Type B pancreatic cell (in vitro differentiated cells): ENCODE measurements at places on chromosomes 2 and 18.

DNA sequence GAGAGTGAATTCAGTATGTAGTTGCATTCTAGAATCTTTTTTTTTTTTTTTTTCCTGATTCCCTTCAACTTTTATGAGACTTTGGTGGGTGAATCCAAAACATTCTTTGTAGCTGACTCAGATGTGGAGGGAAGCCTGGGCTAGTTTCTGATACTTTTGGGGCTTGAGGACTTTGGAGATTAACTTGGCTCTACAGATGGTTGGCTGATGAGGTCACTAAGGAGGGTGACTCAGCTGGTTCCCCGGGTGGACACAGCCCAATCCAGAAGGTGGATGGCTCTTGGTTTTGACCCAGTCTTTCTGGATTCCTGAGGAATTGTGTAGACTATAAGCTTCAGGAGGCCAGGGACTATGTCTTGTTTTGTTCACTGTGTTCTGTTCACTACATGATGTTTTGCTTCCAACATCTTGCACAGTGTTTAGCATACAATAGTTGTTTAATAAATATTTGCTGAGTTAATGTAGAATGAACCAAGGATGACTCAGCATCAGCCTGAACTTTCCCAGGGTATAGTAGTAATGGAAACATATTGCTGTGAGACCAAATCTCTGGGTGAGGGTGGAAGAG is 30.5 kb downstream of the LAMA3 start:
- H3K4me1 ChIP-seq, result peaks cover 12% of the 10 kb centered on the region
- H3K27me3 ChIP-seq, result peaks cover 11% of the 10 kb centered on the region
- peaks cover 3% of the 10 kb centered on the region for H3K36me3 ChIP-seq
- H3K27ac ChIP-seq, result peak overlapping the region; percentile 60
- no peak overlapping the region for H3K4me3 ChIP-seq

- DNase-seq, result no peak
- peaks cover 9% of the 10 kb centered on the region for H3K36me3 ChIP-seq
- no peak overlapping the region for H3K4me3 ChIP-seq
- peak overlapping the region; percentile 27 for H3K27ac ChIP-seq
- no peaks in the 10 kb centered on the region for H3K27me3 ChIP-seq
- H3K4me1 ChIP-seq, result peaks cover 6% of the 10 kb centered on the region
Observed at GRCh38 chr2:42602876-42603219, 34.4 kb downstream of the MTA3 start.

DNA sequence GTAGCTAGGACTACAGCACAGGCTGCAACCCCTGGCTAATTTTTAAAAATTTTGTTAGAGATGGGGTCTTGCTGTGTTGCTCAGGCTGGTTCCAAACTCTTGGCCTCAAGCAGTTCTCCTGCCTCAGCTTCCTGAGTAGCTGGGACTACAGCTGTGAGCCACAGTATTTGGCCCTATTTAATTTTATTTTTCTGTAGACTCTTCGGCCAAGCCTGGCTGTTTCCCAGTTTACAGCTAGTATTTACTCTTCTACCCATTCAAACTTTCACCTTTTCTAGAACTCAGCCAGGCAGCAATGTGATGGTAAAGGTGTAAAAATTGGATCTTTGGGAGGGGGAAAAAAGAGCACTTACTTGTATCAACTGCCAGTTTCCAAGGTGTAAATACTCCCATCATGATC is 35.3 kb downstream of the SH3RF3 start:
- peaks cover 3% of the 10 kb centered on the region for H3K36me3 ChIP-seq
- peaks cover 6% of the 10 kb centered on the region for H3K27me3 ChIP-seq
- no peak for DNase-seq
- H3K4me1 ChIP-seq, result no peaks in the 10 kb centered on the region

- no peaks in the 10 kb centered on the region for H3K36me3 ChIP-seq
- H3K27ac ChIP-seq, result no peak overlapping the region
- H3K4me3 ChIP-seq, result peak overlapping the region; percentile 86
- DNase-seq, result no peak
Observed at GRCh38 chr2:79513711-79514110, 860 bp downstream of the CTNNA2 start.

- H3K27ac ChIP-seq, result no peak overlapping the region
- DNase-seq, result no peak
- H3K36me3 ChIP-seq, result peaks cover 18% of the 10 kb centered on the region
Observed at GRCh38 chr2:43513216-43513615, 82.6 kb downstream of the THADA start.

DNA sequence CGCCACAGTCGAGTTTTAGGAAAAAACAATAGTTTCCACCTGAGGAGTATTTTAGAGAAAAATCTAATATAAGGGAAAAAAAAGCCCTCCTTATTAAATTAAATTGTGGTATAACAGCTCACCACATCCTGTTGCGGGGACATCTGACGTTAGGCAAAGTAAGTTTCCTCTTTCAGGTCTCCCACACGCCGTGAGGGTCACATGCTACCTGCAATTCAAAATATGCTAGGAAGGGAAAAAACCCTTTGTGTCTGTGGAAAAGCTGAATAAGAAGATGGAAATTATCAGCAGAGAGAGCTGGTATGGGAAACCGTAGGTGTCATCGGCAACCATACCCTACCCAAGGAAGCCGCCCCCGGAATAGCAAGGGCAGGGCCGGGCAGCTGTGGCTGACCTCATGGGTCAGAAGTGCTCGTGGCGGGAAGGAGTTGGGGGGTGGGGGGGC is 128.0 kb downstream of the NFATC1 start:
- H3K27me3 ChIP-seq, result peaks cover 11% of the 10 kb centered on the region
- H3K4me3 ChIP-seq, result no peak overlapping the region
- H3K4me1 ChIP-seq, result peaks cover 20% of the 10 kb centered on the region
- H3K36me3 ChIP-seq, result no peaks in the 10 kb centered on the region

GRCh38 chr2:31467426-31467825 is 52.9 kb upstream of the XDH start:
- no peak for DNase-seq
- peaks cover 3% of the 10 kb centered on the region for H3K4me1 ChIP-seq
- H3K36me3 ChIP-seq, result no peaks in the 10 kb centered on the region
- peak overlapping the region; percentile 64 for H3K4me3 ChIP-seq
- H3K27me3 ChIP-seq, result peaks cover 3% of the 10 kb centered on the region
- peak overlapping the region; percentile 89 for H3K27ac ChIP-seq

GRCh38 chr2:231667496-231667895 is 40.8 kb upstream of the PTMA start:
- no peaks in the 10 kb centered on the region for H3K36me3 ChIP-seq
- H3K4me1 ChIP-seq, result peaks cover 11% of the 10 kb centered on the region
- no peak overlapping the region for H3K4me3 ChIP-seq
- peak overlapping the region; percentile 94 for H3K27ac ChIP-seq
- DNase-seq, result no peak

GRCh38 chr2:29113891-29114321 is 1.3 kb upstream of the CLIP4 start:
- H3K36me3 ChIP-seq, result no peaks in the 10 kb centered on the region
- H3K4me1 ChIP-seq, result peaks cover 32% of the 10 kb centered on the region
- peak overlapping the region; percentile 92 for H3K4me3 ChIP-seq
- DNase-seq, result no peak

GRCh38 chr18:77079954-77080682 is 52.5 kb downstream of the MBP start:
- H3K4me1 ChIP-seq, result peaks cover 16% of the 10 kb centered on the region
- H3K36me3 ChIP-seq, result no peaks in the 10 kb centered on the region
- H3K4me3 ChIP-seq, result no peak overlapping the region
- no peak for DNase-seq

GRCh38 chr2:136530146-136530545 is 235.2 kb upstream of the THSD7B start:
- H3K27me3 ChIP-seq, result peaks cover 16% of the 10 kb centered on the region
- no peak for DNase-seq
- H3K27ac ChIP-seq, result no peak overlapping the region
- no peak overlapping the region for H3K4me3 ChIP-seq
- H3K4me1 ChIP-seq, result no peaks in the 10 kb centered on the region
- H3K36me3 ChIP-seq, result no peaks in the 10 kb centered on the region

DNA sequence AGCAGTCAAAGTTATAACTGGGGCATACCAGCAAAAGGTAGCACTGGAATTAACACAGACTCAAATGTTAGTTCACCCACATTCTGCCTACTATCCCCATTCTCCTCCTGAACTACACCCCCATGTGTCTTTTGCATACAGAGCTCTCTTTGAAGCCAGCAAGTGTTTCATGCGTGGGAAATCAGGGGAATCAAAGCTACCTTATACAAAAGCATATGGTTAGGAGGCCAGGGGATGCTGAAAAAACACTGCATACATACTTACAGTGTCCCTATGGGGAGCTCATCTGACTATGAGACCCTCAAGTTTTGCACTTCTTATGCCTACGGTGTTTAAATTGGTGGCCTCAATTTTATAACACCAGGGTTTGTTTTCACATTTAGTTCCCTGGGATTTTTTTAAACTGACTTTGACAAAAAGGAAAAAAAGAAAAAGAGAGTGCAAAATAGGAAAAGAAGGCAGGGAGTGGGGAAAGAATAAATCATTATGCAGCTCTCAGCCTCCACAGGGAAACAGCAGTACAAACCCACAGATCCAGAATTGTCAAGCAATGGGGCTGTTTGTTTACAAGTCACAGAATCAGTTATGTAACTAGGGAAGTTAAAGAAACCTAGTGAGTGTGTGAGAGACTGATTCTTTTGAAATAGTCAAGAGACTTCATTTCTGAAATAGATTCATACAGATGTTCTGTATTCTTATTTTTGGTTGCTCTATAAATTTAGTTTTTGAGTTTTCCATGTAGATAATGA is 20.1 kb upstream of the PPP3R1 start:
- H3K4me1 ChIP-seq, result peaks cover 5% of the 10 kb centered on the region
- H3K27ac ChIP-seq, result no peak overlapping the region
- no peak for DNase-seq
- H3K36me3 ChIP-seq, result no peaks in the 10 kb centered on the region
- H3K4me3 ChIP-seq, result no peak overlapping the region

DNA sequence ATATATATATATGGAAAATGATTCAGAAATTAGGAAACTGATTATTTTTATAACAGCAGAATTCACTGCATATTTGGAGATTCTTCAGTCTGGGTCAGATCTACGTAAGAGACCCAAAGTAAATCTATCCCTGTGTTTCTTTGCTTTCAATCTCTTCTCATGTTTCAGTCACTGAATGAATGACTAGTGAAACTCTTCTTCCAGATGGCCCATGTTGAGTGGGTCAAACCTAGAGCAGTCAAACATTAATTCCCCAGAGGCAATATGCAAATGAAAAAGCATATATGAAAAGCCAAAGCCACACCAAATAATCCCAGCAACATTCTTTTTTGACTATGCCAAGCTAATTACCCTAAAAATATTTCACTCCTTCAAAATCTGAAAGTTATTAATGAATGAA is 317.3 kb downstream of the RBM43 start:
- H3K4me1 ChIP-seq, result peaks cover 4% of the 10 kb centered on the region
- no peak overlapping the region for H3K4me3 ChIP-seq
- no peaks in the 10 kb centered on the region for H3K36me3 ChIP-seq

- DNase-seq, result no peak
- peaks cover 7% of the 10 kb centered on the region for H3K27me3 ChIP-seq
- no peaks in the 10 kb centered on the region for H3K36me3 ChIP-seq
- peaks cover 19% of the 10 kb centered on the region for H3K4me1 ChIP-seq
Observed at GRCh38 chr2:136072621-136073020, 45.3 kb downstream of the CXCR4 start.

DNA sequence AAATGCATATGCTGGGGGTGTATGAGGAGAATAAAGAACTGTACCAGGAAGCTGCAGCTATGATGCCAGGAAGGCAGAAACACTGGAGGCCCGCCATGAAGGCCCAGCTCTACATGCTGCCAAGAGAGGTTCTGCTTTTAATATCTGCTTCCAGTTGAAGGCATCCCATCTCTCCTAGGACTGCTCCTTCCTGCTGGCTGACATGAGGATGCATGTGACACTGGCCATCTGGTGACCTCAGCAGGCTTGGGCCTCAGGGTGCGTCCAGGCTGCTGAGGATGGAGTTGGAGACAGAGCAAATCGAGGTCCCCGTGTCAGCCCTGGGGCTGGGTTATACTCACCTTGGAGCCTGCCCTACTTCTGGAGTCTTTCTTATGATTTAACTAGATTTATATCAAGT is 49.0 kb downstream of the PSMG2 start:
- no peak overlapping the region for H3K27ac ChIP-seq
- no peaks in the 10 kb centered on the region for H3K27me3 ChIP-seq
- H3K4me3 ChIP-seq, result no peak overlapping the region
- no peaks in the 10 kb centered on the region for H3K36me3 ChIP-seq

DNA sequence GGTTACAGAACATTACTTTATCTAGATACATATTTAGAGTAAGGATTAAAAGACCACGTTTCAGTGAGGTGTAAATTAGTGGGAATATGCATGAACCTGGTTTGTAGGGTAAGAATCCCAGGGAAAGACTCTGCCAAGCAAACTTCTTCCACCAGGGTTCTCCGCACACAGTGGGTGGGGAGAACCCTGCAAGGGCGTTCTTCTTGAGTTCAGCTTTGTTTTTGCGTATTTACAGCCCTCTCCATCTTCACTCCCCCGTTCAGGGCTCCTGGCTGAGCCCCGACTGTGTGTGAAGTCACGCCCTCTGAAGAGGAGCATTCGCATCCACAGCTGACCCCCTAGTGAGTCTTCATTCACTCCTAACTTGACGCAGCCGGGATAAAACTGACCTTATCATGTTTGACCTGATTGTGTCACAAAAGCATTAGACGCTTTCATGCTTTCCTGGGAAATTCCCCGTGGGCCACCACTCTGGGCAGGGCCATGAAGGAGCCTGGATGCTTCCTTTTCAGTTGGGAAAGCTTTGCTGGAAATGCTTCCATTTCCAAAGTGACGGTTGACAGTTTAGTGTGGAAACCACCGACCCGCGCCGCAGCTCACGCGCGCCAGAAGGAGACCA is 1.0 kb downstream of the ALKAL2 start:
- H3K27ac ChIP-seq, result peak overlapping the region; percentile 59
- no peaks in the 10 kb centered on the region for H3K4me1 ChIP-seq
- H3K27me3 ChIP-seq, result peaks cover 49% of the 10 kb centered on the region
- peak overlapping the region; percentile 81 for H3K4me3 ChIP-seq

- H3K27me3 ChIP-seq, result no peaks in the 10 kb centered on the region
- H3K36me3 ChIP-seq, result peaks cover 12% of the 10 kb centered on the region
- H3K4me1 ChIP-seq, result peaks cover 10% of the 10 kb centered on the region
- no peak overlapping the region for H3K4me3 ChIP-seq
Observed at GRCh38 chr2:231161252-231161839, 36.5 kb upstream of the HTR2B start.

DNA sequence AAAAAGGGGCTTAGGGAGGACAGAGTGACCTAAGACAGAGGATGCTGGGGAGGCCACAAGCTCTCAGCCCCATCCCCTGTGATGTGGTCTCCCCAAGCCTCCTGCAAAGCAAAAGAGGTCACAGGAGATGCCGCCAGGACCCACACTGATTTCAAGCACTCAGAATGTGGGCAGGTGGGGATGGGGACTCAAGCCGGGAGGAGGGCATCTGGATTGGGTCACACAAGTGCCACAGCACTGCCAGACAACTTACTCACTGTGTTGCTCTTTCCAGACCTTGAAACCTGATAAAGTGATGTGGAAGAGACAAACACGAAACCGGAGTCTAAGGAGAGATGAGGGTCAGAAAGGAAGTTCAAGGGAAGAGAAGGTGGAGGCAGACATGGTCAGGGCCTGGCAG is 95.7 kb downstream of the TTC32 start:
- H3K4me1 ChIP-seq, result peaks cover under 1% of the 10 kb centered on the region
- H3K27me3 ChIP-seq, result peaks cover 11% of the 10 kb centered on the region
- peak; percentile 39 for DNase-seq
- no peak overlapping the region for H3K4me3 ChIP-seq

DNA sequence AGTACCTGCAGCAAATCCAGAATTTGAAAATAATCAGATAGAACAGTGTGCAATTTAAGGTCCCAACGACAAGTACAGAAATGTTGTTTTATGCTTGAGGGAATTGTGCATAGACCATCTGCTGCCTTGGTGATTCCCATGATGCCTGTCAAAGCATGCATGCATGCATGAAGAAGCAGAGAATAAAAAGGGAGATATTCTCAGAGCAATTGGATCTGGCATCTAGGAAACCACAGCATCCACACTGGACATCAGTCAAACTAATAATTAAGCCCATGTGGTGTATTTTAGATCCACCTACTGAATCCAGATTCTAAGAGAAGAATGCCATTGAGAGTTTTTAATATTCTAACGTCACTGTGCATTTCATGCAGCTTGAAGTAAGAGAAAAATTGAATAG is 361.2 kb downstream of the FSIP2 start:
- no peaks in the 10 kb centered on the region for H3K27me3 ChIP-seq
- H3K4me3 ChIP-seq, result no peak overlapping the region
